ENCODE measurements at places on chromosomes 4 and X.

- no peak for DNase-seq
Measured at GRCh38 chr4:25925486-25926201, 11.6 kb downstream of the SMIM20 start.

GRCh38 chr4:5528031-5528436 is 180.3 kb downstream of the EVC2 start:
- no peak for DNase-seq

DNA sequence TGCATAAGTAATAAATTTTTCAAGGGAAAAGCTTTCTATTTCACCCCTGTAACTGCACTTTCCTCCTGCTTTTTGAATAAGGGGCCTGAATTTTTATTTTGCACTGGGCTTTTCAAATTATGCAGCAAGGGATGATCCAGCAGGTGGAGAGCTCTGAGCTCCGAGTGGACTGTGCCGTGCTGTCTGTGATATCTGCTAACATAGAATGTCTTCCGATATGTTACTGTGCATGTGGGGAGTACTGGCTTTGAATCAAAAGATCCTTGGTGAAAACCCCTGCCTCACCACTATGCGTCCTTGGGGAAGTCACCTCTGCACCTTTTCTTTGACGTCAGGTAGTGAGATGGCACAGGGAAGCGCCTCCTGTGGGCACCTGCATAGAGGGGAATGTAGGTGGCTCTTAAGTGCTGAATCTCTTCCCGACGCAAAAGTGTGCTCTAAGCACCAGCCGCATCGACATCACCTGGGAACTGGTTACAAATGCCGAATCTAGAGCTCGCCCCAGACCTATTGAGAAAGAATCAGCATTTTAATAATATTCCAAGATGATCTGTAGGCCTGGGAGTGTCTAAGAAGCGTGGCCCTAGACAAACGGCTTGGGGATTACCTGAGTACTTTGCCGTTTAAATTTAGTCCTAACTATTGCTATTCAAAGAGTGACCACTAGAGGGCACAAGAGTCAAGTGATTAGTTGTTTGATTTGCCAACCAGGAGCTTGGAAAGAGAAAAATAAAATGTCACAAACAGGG is 19.2 kb upstream of the WFS1 start:
- DNase-seq = peak; percentile 34

- no peak for DNase-seq
Measured at GRCh38 chrX:114581528-114582263, 2.2 kb upstream of the HTR2C start.

- no peak for DNase-seq
Measured at GRCh38 chr4:36917413-36917812, 327.1 kb upstream of the NWD2 start.
